Mucosa of descending colon (tissue), 3 donors: ENCODE measurements at places on chromosomes 4 and X.

DNA sequence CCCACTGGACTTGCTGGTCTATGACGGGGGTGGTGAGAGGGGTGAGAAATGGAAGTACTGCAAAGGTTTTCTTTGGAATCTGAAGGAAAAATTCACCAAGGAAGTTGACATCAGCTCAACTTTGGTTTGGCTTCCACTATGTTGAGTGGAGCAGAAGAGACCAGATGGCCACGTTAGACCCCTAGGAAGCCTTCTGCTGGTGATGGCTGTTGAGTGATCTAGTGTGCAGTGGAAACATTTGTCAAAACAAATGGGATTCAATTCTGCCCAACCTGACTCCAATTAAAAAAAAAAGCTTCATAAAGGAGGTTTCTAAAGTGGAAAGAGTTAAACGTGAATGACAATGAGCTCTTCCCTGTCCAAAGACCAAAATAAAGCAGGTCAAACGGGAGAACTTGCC is 25.7 kb downstream of the SEL1L3 start:
- DNase-seq: no peak

- DNase-seq: no peak
Measured at GRCh38 chr4:96035727-96036126, 195.8 kb downstream of the PDHA2 start.

GRCh38 chr4:119493419-119493818 is 135.2 kb downstream of the PDE5A start:
- DNase-seq: no peak

DNA sequence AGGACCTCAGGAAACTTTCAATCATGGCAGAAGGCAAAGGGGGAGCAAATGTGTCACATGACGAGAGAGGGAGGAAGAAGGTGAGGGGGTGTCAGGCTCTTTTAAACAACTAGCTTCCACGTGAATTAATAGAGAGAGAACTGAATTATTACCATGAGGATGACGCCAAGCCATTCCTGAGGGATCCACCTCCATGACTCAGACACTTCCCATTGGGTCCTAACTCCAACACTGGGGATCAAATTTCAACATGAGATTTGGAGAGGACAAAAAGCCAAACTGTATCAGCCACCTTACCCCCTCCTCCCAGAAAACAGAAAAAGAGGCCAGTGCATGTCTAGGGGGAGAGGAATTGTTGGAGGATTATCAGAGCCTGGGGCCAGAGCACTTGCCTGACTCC is 40.4 kb upstream of the LAS1L start:
- no peak for DNase-seq

GRCh38 chr4:89752932-89753598 is 83.9 kb downstream of the SNCA start:
- no peak for DNase-seq

DNA sequence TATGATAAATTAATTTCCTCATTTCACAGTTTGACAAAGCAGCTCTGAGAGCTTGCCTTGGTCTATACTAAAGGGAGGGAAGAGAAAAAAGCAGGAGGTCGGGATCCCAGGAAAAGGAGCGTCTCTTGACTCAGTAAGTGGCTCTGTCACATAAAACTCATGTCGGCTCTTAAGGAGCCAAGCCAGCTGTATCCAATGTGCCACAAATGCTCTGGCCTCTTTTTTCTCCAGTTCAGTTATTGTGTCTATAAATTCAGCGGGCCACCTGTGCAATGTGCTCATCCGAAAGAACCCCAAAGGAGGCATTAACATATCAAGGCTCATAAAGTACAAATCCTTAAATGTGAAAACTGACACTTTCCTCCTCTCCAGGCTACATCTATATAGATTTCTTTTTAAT is 337.7 kb upstream of the FAM241A start:
- DNase-seq: no peak

DNA sequence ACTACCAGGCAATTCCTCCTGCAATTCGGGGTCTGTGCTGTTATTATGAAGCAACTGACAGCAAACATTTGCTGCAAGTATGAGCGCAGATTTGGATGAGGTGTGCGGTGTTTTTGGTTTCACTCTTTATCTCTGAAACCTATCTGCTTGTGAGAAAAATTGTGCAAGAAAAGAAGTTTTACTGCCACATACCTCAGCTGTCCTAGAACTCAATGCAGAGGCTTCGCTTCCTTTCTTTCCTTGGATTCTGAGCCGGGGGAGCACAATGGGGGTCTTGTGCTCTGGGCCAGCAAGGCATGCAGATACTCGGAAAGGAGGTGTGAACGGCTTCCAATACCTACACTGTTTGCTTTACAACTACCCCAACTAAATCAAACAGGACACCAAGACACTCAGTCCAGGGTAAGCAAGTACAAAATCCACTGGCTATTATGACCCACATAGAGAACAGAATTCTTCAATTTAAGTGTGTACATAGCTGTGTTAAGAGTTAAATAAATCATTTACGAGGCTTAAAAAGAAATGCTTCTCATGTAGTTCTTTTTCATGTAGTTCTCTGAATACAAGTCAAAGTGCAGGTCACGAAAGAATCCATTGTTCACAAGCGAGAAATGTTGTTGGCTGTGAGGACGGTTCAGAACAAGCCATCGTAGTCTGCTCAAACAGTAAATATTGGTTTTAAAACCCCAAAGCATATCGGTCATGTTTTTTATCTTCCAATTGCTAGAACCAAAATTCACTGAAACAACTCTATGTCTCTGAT is 1.1 kb downstream of the SORBS2 start:
- DNase-seq: no peak

DNA sequence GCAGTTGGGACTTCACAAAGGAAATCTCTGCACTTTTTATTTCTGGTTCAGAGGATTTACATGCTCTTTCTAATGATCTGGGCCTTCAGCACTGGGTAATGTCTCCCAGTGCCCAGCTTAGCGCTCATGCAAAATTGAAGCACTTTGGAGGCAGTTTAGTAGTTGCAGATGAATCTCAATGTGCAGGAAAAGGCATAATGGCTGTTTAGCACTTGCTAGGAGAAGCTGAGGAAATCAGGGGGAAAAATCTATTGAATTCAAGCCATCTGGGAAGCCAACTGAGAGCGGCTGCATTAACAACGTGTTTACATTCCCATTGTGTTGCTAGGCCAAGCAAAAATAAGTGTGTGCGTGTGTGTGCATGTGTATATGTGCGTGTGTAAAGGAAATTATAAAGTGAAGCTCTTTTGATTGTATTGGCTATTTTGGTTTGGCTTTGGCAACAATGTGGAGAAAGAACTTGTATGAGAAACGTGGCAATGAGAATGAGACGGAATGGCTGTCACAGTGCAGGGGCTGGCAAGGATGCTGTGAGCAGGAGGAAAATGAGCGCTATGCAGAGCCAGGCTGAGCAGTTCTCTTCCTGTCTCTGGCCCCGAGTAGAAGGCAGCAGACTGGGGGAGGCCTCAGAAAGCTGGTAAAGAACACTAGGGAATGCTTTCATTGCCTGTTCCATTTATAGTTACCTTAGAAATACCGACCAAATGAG is 231.5 kb downstream of the UNC5C start:
- no peak for DNase-seq

GRCh38 chr4:14744346-14744745 is 257.9 kb upstream of the CPEB2 start:
- no peak for DNase-seq

GRCh38 chr4:153257991-153258390 is 53.7 kb downstream of the TRIM2 start:
- DNase-seq: no peak

DNA sequence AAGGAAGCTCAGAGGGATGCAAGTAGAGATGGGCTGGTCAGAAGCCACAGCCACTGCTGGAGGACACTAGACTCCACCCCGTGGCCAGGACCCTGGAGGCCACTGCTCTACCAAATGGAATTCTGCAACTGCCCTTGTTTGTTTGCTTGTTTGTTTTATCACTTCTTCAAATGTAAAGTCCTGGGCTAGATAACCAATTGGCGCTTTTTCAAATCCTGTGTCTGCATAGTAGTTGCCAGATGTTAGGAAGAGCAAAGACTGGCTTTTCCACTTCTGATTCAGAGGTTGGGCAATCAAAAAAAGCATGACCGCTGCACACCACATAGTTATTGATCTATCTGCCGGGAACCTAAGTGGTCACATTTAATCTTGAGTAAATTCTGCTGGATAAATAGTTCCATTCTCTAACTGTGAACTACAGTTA is 255.2 kb upstream of the SFRP2 start:
- no peak for DNase-seq

DNA sequence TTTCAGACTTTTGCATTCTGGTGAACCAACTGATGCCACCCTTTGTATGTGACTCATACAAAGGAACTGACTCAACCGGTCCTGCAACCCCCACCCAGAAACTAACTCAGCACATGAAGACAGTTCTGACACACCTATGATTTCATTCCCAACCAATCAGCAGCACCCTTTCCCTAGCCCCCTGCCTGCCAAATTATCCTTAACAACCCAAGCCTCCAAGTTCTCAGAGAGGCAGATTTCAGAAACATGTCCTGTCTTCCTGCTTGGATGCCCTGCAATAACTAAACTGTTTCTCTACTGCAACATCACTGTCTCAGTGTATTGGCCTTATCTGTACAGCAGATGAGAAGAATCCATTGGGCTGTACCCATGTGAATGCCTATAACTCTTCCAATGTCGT is 284.7 kb downstream of the CAMK2D start:
- no peak for DNase-seq

- no peak for DNase-seq
Measured at GRCh38 chr4:8655411-8656184, 63.0 kb downstream of the CPZ start.

DNA sequence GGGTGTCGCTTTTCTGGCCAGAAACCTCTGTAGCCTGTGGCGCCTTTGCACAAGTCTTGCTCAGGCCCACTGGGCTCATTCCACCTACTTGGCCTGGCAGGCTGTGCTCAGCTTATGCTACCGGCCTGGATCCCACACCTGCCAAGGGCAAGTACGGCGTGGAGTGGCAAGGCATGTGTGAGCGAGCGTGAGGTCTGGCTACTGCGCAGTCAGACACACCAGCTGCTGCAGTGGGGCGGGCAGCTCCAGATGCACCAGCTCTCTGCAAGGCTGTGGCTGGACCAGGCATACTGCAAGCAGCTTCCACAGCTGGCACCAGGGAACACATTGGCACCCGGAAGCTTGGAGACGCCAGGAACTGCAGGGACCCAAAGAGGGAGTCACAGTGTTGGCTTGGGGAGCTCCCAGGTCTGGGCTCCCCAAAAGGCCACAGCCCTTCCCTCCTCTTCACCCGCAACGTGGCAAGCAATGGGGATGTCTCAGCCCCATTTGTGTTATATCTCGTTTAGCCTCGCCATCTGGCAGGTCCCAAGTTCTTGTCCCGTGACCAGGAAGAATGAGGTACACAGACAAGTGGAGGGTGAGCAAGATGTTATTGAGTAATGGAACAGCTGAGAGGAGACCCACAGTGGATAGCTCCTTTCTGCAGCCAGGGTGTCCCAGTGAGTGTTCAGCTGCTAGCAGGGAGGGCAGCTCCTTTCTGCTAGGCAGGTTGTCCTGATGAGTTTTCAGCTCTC is 3.8 kb upstream of the FBXW7 start:
- DNase-seq: no peak

- no peak for DNase-seq
Measured at GRCh38 chr4:4853371-4853823, 6.1 kb upstream of the MSX1 start.

DNA sequence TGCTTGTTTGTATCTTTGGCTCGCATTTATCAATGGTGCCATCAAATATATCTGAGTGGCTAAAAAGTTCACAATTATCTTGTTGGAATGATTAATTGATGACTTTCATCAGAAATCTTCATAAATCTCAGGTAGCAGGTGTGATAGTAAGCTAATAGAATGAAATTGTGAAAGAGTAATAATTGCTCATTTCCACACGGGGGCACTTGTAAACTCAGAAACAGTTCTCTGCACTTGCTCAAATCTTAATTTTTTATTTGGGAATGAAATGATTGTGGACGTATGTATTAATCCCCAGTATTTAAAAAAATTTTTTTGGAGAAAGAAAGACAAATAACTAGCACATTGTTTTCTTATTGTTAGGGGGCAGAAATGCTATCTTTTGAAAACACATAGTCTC is 132.8 kb downstream of the DTHD1 start:
- DNase-seq: no peak

GRCh38 chrX:110284159-110284558 is 33.7 kb downstream of the AMMECR1 start:
- no peak for DNase-seq

DNA sequence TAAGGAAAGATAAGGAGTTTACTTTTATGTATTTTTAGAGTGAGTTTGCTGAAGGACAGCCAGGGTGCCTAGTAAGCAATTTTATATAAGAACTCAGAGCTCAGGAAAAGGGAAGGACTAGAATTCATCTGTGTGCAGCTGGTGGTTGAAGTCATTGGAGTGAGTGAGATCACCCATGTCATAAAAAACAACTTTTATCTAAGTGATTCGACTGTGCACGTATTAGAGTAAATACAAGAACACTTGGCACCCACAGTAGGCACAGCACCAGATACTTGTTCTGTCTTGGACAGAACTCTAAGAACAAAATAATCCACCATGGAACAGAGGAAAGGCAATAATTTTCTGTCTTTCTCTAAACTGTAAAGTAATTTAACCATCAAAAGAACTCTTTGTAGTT is 31.6 kb downstream of the SYNPO2 start:
- no peak for DNase-seq

DNA sequence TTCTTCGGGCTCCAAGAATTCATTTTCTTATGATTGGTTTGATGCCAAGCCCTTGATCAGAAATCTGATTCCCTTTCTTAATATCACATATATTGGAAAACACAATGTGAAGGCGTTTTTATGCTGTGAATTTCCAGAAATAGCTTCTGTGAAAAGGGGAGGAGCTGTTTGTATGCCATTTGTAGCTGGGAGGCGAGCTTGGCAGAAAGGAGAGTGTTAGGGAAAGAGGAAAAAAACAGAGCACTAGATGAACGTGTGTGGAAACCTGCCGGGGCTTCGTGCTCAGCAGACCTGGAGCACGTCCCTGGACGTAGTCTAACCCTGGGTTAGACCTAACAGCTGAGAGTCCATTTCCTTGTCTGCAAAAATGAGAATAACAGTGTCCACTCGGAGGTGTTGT is 3.4 kb downstream of the CLCN4 start:
- no peak for DNase-seq

DNA sequence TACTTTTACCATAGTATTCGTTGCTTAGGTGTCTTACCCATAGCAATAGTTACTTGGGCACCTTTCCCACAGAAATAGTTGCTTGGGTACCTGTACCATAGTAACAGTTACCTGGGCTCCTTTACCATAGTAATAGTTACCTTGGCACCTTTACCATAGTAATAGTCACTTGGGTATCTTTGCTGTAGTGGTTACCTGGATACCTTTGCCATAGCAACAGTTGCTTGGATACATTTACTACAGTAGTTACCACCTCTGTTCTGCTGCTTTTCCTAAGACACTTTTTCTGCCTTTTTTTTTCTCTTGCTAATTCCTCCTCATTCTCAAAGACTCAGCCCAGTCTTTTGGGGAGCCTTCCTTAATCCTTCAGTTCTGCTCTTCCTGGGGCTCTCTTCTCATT is 272.8 kb upstream of the PUDP start:
- no peak for DNase-seq

GRCh38 chr4:83282049-83282535 is 2.5 kb downstream of the COQ2 start:
- peak; percentile 90 for DNase-seq
